ENCODE measurements at places on chromosomes 6 and 20.

DNA sequence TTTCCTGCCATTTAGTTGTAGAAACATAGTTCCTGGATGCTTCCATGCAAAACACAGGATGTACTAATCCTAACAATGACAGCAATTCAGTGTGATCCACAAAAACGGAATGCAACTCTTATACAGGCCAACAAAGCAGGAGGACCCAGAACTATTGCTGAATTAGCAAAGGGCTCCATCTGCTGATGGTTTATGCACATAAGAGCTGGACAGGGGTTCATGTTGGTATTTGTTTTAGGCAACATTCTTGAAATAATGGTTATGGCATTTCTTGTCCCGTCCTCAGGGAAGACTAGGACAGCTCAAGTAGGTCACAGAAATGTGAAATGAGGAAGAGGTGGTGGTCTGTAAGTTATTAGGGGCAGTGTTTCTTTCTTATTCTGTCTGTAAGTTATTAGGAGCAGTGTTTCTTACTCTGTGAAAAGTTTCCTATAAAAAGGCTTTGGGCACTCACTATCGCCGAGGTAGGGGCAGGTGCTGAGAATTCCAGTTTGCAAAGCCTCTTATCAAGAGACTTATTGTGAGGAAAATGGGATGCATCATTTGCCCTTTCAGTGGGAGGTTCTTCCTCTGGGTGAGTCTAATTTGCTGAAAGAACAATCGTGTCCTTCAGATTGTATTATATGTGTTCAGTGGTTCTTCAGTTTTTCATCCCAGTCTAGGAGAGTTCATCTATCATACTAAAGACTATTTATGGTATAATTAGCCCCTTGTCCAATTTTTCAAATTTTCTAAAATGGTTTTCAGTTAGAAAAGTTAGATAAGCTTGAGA is 171.1 kb downstream of the MCHR2 start:
- DNase-seq: no peak

DNA sequence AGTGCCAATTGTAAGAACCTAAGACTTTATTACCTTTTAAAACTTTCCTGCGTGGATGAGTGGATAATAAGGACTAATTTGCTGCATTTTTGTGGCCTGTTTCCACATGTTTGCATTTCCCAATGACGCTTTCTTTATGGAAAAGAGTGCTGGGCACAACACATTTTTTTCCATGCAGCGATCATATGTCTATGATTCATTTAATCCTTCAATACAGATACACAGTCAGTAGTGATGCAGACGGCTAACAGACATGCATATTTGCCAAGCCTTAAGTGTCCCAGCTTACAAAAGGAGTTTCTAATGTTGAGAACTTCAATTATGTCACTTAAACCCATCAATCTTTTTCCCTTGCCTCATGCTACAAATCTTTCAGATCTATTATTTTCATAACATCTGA is 239.8 kb upstream of the PREP start:
- DNase-seq: no peak

DNA sequence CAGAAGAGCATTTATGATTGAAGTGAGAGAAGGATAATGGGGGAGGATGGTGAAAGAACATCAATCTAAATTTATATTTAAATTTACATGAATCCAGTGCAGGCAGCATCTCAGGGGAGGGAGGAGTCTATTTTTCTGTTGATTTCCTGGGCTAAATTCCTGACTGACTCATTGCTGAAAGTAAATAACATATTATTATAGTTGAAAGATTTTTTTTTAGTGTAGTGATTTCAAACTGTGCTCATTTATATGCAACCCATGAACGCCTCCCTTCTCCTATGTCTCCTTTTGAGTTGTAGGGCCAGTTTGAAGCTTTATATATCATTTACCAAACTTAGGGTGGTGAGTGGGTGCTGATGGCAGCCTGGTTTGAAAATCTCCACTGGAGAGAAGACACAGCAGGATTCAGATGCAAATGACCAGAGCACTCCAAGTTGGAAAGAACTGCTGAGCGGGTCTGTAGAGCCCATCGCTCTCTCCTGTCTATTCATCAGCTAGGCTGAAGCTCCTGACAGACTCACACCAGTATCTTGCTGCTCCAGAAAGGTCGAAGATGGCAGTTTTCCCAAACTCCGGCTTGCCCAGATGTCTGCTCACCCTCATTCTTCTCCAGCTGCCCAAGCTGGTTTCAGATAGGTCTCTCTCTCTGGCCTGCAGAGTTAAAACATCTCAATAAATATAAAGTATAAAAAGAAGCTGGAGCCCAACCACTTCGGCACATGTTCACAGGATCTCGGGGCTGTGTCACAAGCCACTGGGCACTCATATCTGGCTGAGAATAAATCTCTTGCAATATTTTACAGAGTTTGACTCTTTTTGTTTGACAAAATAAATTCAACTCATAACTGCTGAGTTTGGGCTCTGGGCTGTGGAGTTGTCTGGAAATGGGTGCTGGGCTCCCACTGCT is 18.3 kb downstream of the BTN2A1 start:
- no peak for DNase-seq

DNA sequence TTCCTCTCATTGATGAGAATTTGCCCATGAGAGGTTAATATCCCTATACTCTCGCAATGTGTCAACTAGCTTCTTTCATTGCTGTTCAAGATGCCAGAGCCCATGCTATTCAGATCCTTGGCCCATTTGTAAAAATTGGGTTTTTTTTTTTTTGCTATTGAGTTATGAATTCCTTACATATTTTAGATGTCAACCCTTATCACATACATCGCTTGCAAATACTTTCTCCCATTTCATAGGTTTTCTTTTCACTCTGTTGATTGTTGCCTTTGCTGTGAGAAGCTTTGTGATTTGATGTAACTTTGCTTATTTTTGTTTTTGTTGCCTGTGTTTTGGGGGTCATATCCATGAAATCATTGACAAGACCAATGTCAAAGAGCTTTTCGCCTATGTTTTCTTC is 32.2 kb upstream of the IPCEF1 start:
- no peak for DNase-seq

DNA sequence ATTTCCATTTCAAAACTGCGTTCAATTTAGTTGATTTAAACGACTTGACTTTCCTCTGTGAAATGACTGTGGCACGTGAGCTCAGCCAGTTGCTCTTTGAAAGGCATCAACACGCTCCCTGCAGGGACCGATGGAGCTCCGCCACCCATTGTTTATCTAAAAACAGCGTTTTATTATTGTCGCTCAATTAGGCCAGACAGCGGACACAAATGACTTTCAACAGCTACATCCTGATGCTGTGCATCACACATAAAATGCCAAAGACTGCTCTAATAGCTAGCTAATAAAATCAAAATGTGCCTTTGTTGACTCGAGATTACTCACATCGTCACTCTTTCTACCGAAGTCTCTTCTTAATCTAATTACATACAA is 332.5 kb downstream of the CD83 start:
- no peak for DNase-seq

- DNase-seq: no peak
Measured at GRCh38 chr6:145277358-145278086, 457.8 kb downstream of the EPM2A start.

DNA sequence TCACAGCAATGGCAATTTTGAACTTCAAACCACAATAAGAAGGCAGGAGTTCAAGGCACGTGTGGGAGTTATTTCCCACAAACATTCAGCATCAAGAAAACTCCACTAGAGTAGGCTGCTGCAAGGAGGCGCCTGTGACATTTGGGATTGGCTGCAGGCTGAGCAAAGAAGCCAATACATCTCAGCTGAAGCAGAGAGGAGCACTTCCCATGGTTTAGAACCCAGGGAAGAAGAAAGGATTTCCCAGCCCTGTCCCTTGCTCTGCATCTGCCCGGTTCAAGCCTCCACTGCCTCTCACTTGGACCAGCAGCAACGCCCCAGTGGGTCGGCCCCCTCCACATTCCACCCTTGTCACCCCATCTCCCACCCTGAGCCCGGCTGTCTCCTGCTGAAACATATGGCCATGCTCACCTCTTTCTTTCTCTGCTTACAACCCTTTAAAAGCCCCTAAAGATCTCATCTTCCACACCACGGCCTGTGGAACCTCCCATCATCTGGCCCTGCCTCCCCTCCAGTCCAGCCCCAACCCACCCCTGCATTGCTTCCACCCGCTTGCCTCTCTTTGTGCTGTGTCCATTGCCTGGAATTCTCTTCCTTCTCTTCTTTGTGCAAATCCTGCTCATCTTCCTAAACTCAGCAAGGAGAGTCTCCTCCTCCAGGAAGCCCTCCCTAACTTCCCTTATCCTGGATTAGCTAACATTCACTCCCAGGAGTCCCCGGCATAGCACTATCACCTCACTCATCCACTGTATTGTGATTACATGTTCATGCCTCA is 128.3 kb downstream of the ANKRD60 start:
- no peak for DNase-seq

DNA sequence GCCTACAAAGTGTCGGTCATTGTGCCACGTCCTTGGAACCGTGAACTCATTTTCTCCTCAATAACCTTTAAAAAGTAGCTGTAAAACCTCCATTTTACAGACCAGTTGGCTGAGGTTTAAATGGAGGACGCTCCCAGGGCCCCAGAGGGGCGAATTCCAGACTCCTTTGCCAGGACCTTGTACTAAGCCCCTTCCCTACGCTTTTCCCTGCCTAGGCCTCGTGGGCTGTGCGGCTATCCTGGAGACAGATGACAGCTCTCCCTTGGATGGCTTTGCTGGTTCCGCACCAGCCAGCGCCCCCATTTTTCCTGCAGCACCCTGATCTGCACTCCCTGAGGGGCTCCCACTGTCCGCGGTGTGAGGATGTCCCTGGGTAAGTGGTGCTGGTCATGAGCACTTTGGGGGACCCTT is 12.1 kb upstream of the SNHG17 start:
- no peak for DNase-seq

GRCh38 chr6:140623498-140623897 is 1249.0 kb upstream of the CITED2 start:
- no peak for DNase-seq

DNA sequence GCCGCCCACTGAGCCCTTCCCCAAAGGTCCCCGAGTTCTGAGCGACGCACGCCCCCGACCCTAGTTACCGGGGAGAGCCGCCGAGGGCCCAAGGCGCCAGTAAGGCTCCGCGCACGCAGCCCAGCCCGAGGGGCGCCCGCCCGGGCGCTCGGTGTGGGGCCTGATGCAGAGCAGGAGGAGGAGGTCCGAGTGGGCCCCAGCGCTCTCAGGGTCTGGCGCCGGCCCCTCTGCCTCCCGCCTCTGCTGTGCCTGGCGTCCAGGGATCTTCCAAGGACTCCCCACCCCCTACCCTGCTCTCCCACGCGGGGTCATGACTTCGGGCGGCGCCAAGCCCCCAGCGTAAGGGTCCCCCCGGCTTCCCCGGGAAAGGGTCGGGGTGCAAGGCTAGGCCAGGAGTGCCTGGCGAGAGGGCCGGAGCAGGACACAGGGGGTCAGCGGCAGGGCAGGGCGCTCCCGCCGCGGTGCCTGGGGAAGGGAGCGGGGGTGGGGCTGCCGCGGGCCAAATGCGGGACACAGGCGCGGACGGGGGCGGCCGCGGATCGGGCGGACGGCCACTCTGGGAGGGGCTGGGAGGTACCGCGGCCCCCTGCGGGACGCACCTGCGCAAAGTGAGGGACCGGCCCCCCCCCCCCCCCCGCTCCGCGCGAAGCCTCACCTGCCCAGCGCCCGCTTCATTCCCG is 637 bp downstream of the ABHD12 start:
- peak; percentile 26 for DNase-seq

- DNase-seq: no peak
Measured at GRCh38 chr6:16130932-16131387, 2.1 kb downstream of the MYLIP start.

DNA sequence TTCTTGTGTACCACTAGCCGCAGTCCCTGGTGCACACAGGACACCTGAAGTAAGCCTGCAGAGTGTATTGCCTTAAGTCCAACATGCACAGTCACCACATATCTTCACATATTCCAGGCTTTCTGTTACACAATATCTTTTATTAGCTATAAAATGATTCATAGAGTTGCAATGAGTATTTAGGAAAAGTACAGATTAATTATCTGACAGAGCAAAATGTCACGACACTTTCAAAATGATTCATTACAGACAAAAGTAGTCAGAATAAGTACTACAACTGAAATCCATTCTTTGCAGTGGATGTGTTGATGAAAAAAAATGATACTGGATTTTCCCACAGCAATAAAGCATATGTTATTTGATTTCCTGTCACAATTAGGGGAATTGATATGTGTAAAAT is 199.5 kb upstream of the ASCC3 start:
- DNase-seq: no peak

- no peak for DNase-seq
Measured at GRCh38 chr20:1702855-1703254, 45.3 kb upstream of the SIRPG start.

- DNase-seq: peak; percentile 32
Measured at GRCh38 chr6:11374036-11375010, 141.9 kb upstream of the NEDD9 start.

GRCh38 chr6:157150076-157150475 is 173.2 kb downstream of the TMEM242 start:
- DNase-seq: no peak

DNA sequence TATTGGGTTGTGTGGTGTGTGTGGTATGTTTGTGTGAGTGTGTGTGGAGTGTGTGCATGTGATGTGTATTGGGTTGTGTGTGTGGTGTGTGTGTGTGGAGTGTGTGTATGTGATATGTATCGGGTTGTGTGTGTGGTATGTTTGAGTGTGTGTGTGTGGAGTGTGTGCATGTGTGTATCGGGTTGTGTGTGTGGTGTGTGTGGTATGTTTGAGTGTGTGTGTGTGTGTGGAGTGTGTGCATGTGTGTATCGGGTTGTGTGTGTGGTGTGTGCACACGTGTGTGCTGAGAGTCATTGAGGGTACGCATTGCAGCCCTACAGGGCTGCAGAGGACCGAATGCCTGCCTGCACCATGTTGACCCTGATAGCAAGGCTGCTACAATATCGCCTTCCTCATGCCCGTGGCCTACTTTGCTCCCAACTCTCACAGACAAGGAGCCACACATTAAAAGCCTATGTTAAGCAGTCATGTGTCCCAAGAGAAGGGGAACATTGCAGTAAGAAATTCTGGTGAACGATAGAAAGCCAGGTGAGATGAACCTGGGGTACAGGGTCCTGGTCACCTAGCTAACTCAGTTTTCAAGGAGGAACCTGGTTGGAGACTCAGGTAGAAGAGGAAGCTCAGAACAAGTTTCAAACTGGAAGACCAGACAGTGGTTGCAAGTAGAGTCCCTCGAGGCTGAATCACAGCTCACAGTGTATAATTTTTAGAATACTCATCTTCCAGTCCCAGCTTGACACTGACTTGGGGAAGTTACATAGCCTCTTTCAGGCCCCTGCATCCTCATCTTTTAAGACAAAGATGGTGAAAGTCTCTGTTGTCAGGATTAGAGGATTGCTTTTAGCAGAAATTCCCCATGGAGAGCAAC is 45.7 kb upstream of the TMEM170B start:
- DNase-seq: no peak

DNA sequence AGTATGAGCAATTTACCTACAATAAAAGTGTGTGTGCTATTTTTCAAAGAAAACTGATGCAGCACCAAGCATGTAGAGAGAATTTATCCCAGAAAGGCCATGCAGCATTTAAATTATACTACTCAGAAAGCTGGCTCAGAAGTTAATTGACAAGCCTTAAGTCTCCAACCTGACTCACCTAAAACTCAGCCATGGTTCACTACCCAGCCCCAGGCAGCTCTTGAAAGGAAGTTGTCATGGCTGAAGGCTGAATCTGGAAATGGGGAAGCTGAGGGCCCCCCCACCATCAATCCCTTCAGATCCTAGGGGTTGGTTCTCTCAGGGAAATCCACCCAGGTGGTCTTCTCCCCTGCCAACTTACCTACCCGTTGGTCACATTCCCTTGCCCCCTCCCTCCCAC is 19.7 kb downstream of the PPIL6 start:
- DNase-seq: no peak

Measured in CD8-positive, alpha-beta T cell (primary cell).